Adrenal gland (tissue), 19 donors: ENCODE measurements at places on chromosomes 4 and X. TPM values are rescaled to one million over a fixed set of nuclear protein-coding genes. Genes with fewer than 3 reads are reported as not detected.

GRCh38 chr4:87003266-87003665 lies 68.5 kb downstream of the AFF1 start:
- no peak for DNase-seq

DNA sequence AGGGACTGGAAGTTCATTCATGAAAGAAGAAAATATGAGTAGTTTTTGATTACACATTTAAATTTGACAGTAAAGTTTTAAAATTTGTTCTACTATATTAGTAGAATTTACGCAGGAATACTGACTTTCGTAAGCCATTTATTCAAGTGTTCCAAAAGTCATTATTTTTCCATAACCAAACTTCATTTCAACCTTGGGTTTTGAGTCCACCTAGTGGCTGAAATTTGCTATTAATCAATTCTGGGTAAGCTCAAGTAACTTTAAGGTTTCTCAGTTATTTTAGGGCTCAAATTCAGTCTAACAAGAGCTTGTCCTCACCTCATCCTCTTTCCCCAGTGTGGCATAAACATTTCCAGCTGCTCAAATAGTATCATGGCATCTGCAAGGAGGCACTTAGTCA lies 175.4 kb downstream of the SH3BGRL start:
- DNase-seq: no peak

DNA sequence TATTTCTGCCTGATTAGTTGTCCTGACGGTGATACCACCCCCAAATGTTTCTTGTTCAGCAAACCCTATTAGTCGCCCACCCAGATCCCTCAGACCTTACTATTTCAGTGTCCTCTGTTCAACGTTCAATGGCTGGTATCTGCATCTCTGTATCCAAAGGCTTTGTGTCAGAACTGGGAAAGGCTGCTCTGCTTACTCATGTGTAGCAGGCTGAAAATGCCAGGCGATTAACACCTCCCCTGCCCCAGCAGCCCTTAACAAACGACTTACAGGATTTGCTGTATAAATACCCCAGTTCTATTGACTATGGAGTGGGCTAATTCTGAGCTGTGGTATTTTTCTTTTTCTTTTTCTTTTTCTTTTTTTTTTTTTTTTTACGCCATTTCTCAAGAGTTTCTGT lies 415.0 kb downstream of the ZNF674 start:
- DNase-seq: no peak

The CT45A6 gene
- not detected for total RNA-seq

- DNase-seq: peak; percentile 95
These were observed 19.7 kb downstream of the MAEA start for GRCh38 chr4:1309261-1310010.

DNA sequence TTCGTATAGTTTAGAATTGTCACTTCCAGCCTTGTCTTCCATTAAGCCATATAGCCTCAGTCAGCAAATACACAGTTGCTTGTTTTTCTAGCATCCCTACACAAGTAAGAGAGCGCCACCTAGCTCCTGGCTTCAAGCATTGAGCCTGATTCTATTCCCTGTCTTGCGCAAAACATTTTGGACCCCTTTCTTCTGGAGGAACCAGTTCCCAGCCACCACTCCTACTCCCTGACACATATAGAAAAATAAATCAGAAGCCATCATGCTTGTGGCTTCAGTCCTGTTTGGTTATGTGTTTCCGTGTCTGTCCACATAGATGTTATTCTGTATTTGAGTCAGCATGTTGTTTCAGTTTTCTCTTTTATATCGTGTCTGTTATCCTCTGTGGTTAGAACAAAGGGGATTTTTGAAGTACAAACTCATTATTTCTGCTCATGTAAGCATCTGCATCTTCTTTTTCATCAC lies 59.9 kb downstream of the GK start:
- DNase-seq: peak; percentile 72

DNA sequence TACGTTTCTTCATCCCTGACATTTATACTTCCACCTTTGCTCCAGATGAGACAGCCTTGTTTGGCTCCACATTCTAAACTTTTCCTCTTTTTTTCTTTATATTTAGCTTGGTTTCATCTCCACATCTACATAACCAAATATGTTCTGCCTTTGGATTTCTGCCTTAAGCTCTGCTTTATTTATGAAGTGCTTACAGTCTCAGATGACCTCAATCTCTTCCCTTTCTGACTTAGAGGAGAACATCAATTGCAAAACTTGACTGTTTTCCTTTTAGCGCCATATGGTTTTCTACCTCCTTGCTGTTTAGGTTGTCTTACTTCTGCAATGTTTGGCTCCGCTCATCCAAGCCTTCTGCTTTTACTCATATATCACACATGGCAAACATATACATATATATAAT lies 7.5 kb downstream of the ASB5 start:
- no peak for DNase-seq

GRCh38 chr4:533318-534100 lies 34.5 kb downstream of the PIGG start:
- DNase-seq: peak; percentile 36

GRCh38 chrX:124860736-124861135 lies 458.9 kb upstream of the TEX13C start:
- DNase-seq: no peak
